ENCODE measurements at places on chromosomes 7 and 10. TPM values are rescaled to one million over a fixed set of nuclear protein-coding genes. Genes with fewer than 3 reads are reported as not detected.

- DNase-seq = no peak
Observed at GRCh38 chr10:111206521-111206920, 129.7 kb downstream of the ADRA2A start.

DNA sequence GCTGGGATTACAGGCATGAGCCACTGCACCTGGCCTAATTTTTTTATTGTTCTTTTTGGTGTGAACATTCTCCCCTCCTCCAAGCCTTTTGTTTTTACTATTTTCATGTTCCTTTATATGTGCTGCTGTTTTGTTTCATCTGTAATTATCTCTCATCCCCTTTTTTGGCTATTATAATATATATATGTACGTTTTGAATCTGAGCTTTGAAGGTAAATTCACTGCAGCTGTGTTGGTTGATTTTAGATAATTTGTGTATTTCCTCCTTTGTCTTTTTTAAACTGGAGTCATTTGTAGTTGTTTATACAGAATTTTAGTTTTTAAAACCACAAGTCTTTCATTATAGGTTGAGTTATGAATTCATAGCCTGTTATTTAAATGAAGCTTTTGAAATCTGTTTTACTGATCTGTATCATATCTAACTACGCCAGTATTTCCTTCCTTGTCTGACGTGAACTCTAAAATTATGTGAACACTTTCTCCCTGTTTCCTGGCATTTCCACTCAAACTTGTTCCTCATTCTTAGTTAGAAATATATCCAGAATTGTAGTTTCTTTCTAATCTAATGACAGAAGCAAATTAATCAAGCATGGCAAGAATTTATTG lies 54.9 kb downstream of the PTEN start:
- DNase-seq = no peak

- DNase-seq = no peak
Observed at GRCh38 chr7:150952331-150953050, 25.6 kb downstream of the KCNH2 start.

- peak; percentile 26 for DNase-seq
Observed at GRCh38 chr7:92768501-92769393, 67.6 kb downstream of the CDK6 start.

The TUBB8 gene
- not detected for total RNA-seq

The SLC18A3 gene
- total RNA-seq = not detected

- no peak for DNase-seq
Observed at GRCh38 chr10:59499460-59499859, 137.1 kb upstream of the FAM13C start.

DNA sequence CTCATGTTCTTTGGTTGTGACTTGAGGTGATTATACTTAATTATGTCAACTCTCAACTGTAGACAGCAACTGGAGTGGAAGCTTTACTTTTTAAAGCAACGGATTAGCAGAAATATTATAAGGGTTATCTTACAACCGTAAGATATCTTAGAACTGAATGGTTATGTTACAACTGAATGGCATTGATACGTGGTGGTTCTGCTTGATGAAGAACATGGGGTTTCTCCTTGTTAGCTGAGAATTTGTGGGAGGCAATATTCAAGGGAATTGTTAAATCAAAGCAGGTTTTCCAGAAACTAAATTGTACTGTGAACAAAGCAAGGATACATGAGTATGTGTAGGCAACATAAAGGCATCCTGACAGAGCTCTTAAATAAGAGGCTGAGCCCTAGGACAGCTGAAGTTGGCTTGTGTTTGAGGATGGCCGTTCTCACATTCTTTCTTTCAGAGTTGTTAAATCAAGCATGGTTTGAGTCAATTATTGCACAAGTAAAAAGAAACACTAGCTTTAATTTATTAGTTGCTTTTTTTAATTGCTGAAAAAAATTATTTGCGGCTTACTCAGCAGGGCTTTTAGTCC lies 350.0 kb downstream of the PLXDC2 start:
- DNase-seq = no peak
